ENCODE measurements at places on chromosomes 1 and 21. TPM values are rescaled to one million over a fixed set of nuclear protein-coding genes. Genes with fewer than 3 reads are reported as not detected.

The C1orf105 gene
- not detected for total RNA-seq

The UTS2 gene
- not detected for total RNA-seq

The SLC30A10 gene
- not detected for total RNA-seq

The DNAJC28 gene
- total RNA-seq: 3.2 TPM

The DPYD gene
- 80.1 TPM for total RNA-seq

The PLEKHA6 gene
- total RNA-seq: 4.6 TPM

The MYOG gene
- total RNA-seq: not detected

The C4BPA gene
- total RNA-seq: not detected

The TMEM59 gene
- 300 TPM for total RNA-seq

The CLDN19 gene
- not detected for total RNA-seq

The CLDN8 gene
- total RNA-seq: not detected

The MORC3 gene
- 10.8 TPM for total RNA-seq

The BNIPL gene
- not detected for total RNA-seq

The ADORA3 gene
- not detected for total RNA-seq

The ZNF648 gene
- total RNA-seq: not detected

The ZRANB2 gene
- 32.4 TPM for total RNA-seq

The AGT gene
- 4.8 TPM for total RNA-seq

The PDZK1 gene
- 0.10 TPM for total RNA-seq

The OR2L3 gene
- not detected for total RNA-seq

The SPRR1B gene
- not detected for total RNA-seq

The ACTN2 gene
- total RNA-seq: not detected

The SMIM1 gene
- 2.1 TPM for total RNA-seq

The RAP1GAP gene
- total RNA-seq: 0.29 TPM

The MATN1 gene
- not detected for total RNA-seq

The SPATA45 gene
- not detected for total RNA-seq

The DISP1 gene
- 7.0 TPM for total RNA-seq

The CYP4A11 gene
- total RNA-seq: not detected

The LAMB3 gene
- total RNA-seq: 27.6 TPM

The ITLN2 gene
- not detected for total RNA-seq

The MAP3K21 gene
- total RNA-seq: 0.12 TPM

The SZRD1 gene
- 78.5 TPM for total RNA-seq

The NPR1 gene
- 17.4 TPM for total RNA-seq

The KCNK1 gene
- total RNA-seq: 2.3 TPM

The ALX3 gene
- not detected for total RNA-seq

The EIF3I gene
- 187 TPM for total RNA-seq

The ZMYND12 gene
- total RNA-seq: 1.2 TPM

The TMEM125 gene
- not detected for total RNA-seq

The CCDC185 gene
- not detected for total RNA-seq

The ZMPSTE24 gene
- 36.6 TPM for total RNA-seq

The SLC45A1 gene
- total RNA-seq: 10.3 TPM

The SLC16A4 gene
- total RNA-seq: 16.4 TPM

The TRABD2B gene
- total RNA-seq: 0.69 TPM

The VWA5B1 gene
- not detected for total RNA-seq

The TRMT13 gene
- 7.7 TPM for total RNA-seq

The POU3F1 gene
- total RNA-seq: not detected

The OR2T11 gene
- not detected for total RNA-seq

The CYP2J2 gene
- total RNA-seq: 0.10 TPM

The OR2L8 gene
- not detected for total RNA-seq

The GNG4 gene
- 0.34 TPM for total RNA-seq

The MASP2 gene
- total RNA-seq: not detected

The DDX59 gene
- 15.4 TPM for total RNA-seq

The OR2T29 gene
- not detected for total RNA-seq

The TNN gene
- total RNA-seq: not detected

The IVL gene
- not detected for total RNA-seq

The RHEX gene
- not detected for total RNA-seq

The TMEM200B gene
- 12.5 TPM for total RNA-seq

All from cardiac ventricle fibroblast (primary cell).